Heart left ventricle (tissue), 16 donors: ENCODE measurements at places on chromosomes 7 and 10. TPM values are rescaled to one million over a fixed set of nuclear protein-coding genes. Genes with fewer than 3 reads are reported as not detected.

GRCh38 chr10:132970641-132971438 lies 28.5 kb upstream of the CFAP46 start:
- H3K4me3 ChIP-seq, result no peak overlapping the region
- DNase-seq, result no peak
- H3K36me3 ChIP-seq, result no peaks in the 10 kb centered on the region
- no peak overlapping the region for H3K27ac ChIP-seq
- H3K27me3 ChIP-seq, result peaks cover 66% of the 10 kb centered on the region

PCGF5 gene
- total RNA-seq, result 85.6 TPM

DNA sequence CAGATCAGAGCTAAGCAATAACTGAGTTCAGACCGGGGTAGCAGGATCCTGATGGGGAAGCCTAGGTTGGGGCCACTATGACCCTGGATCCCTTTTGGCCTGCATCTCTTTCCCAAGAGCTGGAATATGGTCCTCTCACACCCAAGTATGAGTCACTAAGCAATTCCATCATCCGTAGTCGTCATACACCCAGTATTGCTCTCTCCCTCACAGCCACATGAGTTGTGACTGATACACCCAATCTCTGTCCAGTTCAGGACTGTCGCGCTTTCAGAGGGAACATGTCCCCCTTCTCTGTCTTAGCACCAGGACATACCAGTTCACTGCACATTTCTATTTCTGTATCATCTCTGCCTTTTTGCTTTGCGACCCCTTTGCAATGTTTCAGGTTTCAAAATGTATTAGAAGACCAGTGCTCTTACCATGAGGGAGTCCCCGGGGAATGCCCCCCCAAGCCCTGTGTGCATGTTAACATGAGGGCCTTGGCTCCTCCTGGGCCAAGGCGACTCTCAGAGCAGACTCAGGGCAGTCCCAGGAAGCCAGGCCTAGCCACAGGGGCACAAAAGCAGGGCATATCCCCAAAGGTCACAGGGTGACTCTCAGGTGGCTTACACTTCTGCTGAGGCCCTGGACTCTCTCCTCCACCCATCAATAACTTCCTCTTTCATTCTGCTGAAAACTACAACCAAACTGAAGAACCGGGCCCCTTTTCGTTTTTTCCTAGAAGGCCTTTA lies 75.3 kb upstream of the SAMD8 start:
- peaks cover under 1% of the 10 kb centered on the region for H3K36me3 ChIP-seq
- H3K27ac ChIP-seq, result no peak overlapping the region
- no peak for DNase-seq
- H3K4me1 ChIP-seq, result peaks cover 9% of the 10 kb centered on the region

AKR1D1 gene
- not detected for total RNA-seq

DNA sequence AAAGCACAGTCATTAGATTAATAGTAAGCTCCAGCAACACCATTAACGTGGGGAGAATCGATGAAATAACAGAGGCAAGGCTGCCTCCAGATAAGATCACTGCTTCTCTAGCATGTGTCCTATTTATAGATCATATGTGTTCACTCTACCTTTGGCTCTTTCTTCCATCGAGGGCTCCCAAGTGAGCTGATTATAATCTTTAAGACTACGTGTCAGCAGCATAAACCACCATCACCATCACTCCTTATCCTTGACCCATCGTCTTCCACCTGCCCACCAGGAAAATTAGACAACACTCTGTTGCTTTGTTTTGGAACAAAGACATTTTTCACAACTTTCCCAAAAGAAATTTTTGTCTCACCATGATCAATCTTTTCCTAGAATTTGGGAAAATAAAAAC lies 71.2 kb upstream of the CARD11 start:
- H3K4me3 ChIP-seq, result no peak overlapping the region
- no peaks in the 10 kb centered on the region for H3K4me1 ChIP-seq
- DNase-seq, result no peak
- no peaks in the 10 kb centered on the region for H3K36me3 ChIP-seq
- no peak overlapping the region for H3K27ac ChIP-seq
- H3K27me3 ChIP-seq, result peaks cover 8% of the 10 kb centered on the region

CALHM3 gene
- not detected for total RNA-seq

GRCh38 chr10:112395809-112396530 lies 22.1 kb downstream of the ACSL5 start:
- H3K36me3 ChIP-seq, result peaks cover 9% of the 10 kb centered on the region
- H3K4me3 ChIP-seq, result no peak overlapping the region
- no peaks in the 10 kb centered on the region for H3K4me1 ChIP-seq

DNA sequence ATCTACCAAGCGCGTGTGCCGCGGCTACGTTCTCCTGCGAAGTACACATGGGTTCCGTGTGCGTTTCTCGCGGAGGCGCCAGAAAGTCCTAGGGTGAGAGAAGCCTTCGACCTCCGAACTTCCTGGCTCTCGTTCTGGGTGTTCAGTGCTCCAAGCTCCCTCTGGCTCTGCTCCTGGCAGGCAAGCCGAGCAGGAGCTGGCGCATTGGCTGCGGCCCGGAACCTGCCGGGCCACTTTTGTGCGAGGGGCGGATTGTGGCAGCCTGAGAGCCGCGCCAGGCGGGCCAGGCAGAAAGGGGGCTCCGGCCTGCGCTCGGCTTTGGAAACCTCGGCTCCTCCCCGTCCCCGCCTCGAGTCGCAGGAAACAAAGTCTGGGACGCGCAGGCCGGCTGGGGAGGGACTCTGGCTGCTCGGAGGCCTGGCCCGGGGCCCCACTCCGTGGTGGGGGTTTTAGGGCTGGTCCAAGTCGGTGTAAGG lies 9.6 kb downstream of the EMX2 start:
- peaks cover 64% of the 10 kb centered on the region for H3K27me3 ChIP-seq
- no peaks in the 10 kb centered on the region for H3K4me1 ChIP-seq
- no peaks in the 10 kb centered on the region for H3K36me3 ChIP-seq
- H3K4me3 ChIP-seq, result peak overlapping the region; percentile 13
- no peak overlapping the region for H3K27ac ChIP-seq

NKX6-2 gene
- not detected for total RNA-seq

CPA4 gene
- total RNA-seq, result not detected

DNA sequence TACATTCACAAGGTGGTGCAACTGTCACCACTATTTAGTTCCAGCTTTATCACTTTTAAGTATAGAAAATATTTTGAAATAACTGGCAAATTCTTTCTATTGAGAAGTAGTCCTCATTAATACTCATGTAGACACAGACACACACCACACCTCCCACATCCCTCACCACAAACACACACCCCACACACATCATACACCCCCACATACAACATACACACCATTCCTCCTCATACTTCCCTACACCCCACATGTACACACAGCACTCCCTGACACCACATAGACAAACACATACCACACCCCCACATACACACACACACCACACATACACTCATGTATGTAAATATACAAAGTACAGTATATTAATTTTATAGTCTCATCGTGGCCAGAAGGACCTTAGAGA lies 178.8 kb downstream of the LRMDA start:
- no peaks in the 10 kb centered on the region for H3K27me3 ChIP-seq
- H3K27ac ChIP-seq, result no peak overlapping the region
- H3K36me3 ChIP-seq, result no peaks in the 10 kb centered on the region
- H3K4me1 ChIP-seq, result peaks cover 19% of the 10 kb centered on the region
- H3K4me3 ChIP-seq, result no peak overlapping the region

- peaks cover 32% of the 10 kb centered on the region for H3K4me1 ChIP-seq
- no peak for DNase-seq
- H3K36me3 ChIP-seq, result no peaks in the 10 kb centered on the region
- no peak overlapping the region for H3K4me3 ChIP-seq
These were observed 168.5 kb upstream of the MEOX2 start for GRCh38 chr7:15854841-15855524.

DNA sequence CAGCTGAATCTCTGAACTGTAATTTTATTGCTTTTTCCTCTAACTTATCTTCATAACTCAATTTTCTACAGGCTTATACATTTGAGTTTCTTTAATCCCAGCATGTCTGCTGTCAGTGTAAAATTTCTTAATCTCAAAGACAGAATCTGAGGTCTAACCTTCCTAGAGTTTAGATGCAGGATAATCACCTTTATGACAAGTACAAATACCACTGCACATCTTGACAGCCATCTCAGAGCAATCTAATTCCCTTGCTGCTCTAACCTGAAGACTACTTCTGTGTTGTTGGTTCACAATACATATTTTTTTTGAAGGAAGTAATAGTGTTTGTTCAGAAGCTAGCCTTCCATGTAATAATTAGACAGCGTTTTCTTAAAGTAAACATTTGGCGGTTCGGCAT lies 424.2 kb upstream of the ZWINT start:
- no peak overlapping the region for H3K4me3 ChIP-seq
- H3K36me3 ChIP-seq, result no peaks in the 10 kb centered on the region
- DNase-seq, result no peak

GRCh38 chr10:5608608-5609220 lies 57.7 kb downstream of the ASB13 start:
- no peak overlapping the region for H3K4me3 ChIP-seq
- no peak for DNase-seq
- no peaks in the 10 kb centered on the region for H3K4me1 ChIP-seq
- H3K27me3 ChIP-seq, result no peaks in the 10 kb centered on the region
- H3K36me3 ChIP-seq, result no peaks in the 10 kb centered on the region

TRIM74 gene
- 1.7 TPM for total RNA-seq

GRCh38 chr10:125016123-125016522 lies 74.2 kb downstream of the ZRANB1 start:
- DNase-seq, result peak; percentile 59
- H3K4me3 ChIP-seq, result no peak overlapping the region
- peaks cover 98% of the 10 kb centered on the region for H3K4me1 ChIP-seq
- H3K36me3 ChIP-seq, result no peaks in the 10 kb centered on the region
- no peaks in the 10 kb centered on the region for H3K27me3 ChIP-seq

DNA sequence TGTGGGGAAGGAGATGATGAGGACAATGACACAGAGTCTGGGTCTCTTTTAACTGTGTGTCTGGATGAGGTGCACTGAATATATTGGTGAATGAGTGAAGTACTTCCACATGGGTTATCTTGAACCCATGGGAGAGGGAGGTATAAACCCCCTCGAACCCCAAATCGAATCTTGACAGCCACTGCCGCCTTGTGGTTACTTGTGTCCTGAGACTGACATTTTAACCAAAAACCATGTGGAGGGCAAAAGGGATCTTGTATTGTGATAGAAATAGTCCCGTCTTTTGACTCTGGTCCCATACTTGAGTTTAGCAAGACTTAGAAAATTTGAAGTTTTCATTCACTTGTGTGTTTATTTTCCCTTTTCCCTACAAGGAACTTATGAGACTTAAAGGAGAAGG lies 283.3 kb downstream of the PHTF2 start:
- no peak for DNase-seq
- H3K27ac ChIP-seq, result no peak overlapping the region
- H3K4me3 ChIP-seq, result no peak overlapping the region
- H3K27me3 ChIP-seq, result no peaks in the 10 kb centered on the region
- H3K36me3 ChIP-seq, result no peaks in the 10 kb centered on the region
- no peaks in the 10 kb centered on the region for H3K4me1 ChIP-seq

GRCh38 chr10:6580279-6581029 lies 378 bp upstream of the PRKCQ start:
- peak overlapping the region; percentile 62 for H3K4me3 ChIP-seq
- H3K27ac ChIP-seq, result no peak overlapping the region
- H3K27me3 ChIP-seq, result no peaks in the 10 kb centered on the region
- H3K36me3 ChIP-seq, result no peaks in the 10 kb centered on the region

FAM107B gene
- total RNA-seq, result 6.9 TPM
